ENCODE measurements at places on chromosomes 11 and 22.

- peak; percentile 88 for DNase-seq
Measured at GRCh38 chr22:30301995-30302809, 12.9 kb upstream of the CASTOR1 start.

DNA sequence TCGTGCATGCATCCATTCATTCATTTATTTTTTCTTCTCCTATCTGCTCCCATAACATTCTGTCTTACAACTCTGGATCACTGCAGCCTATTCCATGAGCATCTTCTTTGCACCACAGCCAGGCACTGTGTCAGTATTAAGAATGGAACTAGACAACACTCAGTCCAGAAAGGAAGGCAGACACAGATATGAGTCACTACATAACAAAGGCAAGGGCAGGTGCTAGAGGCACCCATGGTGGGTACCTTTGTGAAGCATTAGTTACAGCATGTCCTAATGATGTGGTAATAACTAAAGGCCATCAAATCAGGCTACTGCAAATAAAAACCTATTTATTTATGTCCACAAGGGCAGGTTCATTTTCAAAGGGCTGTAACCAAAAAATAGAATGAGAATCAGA lies 28.1 kb downstream of the TENM4 start:
- no peak for DNase-seq

DNA sequence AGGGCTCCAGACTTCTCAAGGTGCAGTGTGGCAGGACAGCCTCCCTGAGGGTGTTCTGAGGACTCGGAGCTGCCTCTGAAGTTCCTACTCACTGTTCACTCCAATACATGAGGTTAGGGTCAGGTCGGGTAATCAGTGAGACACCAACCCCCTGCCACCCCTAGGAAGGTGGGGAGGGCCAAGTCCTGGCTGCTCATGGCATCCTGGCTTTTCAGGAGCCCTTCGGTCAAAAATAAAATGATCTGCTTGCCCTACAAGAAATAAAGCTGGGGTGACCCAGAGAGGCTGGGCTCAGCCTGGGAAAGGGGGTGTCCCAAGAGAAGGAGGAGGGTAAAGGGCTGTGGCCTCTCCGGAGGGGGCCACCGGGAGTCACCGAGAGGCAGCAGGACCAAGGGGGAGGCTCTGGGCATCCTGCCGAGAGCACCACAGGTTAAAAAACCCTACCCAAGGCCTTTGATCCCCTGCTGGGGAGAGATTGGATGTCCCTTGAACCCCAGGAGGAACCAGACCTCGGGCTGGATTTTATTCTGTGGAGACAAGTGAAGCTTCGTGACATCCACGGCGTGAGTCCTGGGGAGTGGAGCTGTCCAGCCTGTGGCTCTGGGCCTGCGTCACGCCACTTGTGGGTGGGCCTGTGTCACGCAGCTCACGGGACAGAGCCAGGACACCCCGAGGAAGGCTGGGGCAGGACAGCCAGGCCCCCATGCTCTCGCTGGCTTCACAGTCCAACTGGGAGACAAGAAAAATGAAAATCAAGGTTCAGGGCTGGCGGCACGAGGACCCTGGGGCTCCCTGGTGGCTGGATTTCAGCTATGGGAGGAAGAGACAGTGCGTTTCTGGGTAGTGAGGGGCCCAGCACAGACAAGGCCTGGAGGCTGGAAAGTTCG lies 102.2 kb upstream of the FGF3 start:
- DNase-seq: no peak

DNA sequence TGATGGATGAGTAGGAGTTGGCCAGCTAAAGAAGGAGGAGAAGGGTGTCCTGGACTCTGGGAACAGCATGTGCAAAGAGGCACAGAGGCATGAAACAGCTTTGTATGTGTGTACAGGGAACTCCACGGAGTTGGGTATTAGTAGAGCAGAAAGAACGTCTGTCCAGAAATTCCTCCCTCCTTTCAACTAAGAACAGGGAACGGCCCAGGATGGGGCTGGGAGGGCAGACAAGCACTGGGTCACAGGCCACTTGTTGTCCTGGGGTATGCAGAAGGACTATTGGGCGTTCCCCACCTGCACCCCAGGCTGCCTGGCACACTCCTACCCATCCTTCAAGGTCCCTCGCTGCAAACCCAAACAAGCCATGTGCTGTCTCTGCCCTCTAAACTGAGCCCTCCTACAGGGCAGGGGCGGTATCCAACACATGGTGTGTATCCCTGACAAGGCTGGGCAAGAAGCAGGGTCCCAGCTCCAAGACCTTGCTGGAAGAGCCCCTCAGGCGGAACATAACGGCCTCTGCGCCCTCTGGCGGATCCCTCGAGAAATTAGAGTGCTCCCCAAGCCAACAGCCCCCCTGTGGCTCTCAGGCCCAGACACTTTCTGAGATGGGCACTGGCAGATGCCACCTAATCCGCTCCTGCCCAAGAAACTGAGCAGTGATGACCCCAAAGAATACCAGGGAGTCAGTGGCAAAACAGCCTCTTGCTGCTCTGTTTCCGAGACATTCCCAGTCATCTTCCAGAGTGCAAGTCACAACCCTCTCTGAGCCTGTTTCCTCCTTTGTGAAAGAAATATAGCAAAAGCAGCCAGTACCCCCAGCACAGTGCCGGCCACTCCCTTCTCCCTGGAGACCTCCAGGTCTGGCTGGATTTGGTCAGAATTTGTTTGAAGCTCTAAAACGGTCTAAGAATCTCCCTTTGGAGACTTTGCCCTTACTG lies 1.6 kb upstream of the ELFN2 start:
- DNase-seq: peak; percentile 76

DNA sequence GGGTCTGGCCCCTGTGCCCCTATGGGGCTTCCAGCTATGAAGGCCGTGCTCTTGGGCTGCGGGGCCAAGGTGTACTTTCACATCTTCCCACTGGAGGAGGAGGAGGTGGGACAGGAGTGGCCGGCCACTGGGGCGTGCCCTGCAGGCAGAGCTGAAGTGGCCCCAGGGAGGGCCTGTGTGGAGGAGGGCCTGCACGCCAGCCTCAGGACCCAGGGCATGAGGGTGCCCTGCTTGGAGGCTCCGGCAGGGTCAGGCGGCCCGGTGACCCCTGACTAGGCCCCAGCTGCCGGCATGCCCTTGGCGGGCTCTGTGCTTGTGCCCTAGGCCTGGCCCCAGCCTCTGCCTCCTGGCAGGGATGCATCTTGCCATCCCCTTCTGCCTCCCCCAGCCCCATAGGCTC lies 5.2 kb downstream of the PRR5 start:
- DNase-seq: no peak

GRCh38 chr11:61679296-61679695 lies 895 bp upstream of the DAGLA start:
- no peak for DNase-seq

DNA sequence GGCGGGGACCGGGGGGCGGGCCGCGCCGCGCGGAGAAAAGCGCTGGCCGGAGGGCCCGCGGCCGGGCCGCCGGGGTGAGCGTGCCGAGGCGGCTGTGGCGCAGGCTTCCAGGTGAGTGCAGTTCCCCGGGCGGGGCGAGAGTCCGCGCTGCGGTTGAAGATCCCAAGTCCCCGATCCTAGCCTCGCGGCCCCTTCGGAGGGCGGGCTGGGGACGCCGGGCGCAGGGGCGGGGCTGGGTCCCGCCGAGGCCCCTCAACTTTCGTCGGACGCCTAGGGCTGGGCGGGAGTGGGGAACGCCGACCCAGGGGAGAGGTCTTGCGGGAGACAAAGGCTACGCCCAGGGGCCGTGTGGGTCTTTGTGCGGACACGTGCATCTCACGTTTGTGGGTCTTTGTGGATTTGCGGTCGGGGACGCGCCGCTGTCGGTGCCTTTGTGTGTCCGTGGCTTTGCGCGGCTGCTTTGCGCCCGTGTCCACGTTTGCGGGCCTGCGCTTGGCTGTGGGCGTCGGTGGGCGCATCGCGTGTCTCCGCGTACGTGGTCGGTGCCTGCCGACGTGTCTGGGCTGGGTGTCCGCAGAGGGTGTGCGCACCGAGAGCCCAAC lies at the start of gene TSKU:
TSS of gene TSKU (plus strand) at position 63 of the 602 bp plus-strand sequence. CDS start 12,261 bp downstream, outside the sequence.
- DNase-seq: no peak

DNA sequence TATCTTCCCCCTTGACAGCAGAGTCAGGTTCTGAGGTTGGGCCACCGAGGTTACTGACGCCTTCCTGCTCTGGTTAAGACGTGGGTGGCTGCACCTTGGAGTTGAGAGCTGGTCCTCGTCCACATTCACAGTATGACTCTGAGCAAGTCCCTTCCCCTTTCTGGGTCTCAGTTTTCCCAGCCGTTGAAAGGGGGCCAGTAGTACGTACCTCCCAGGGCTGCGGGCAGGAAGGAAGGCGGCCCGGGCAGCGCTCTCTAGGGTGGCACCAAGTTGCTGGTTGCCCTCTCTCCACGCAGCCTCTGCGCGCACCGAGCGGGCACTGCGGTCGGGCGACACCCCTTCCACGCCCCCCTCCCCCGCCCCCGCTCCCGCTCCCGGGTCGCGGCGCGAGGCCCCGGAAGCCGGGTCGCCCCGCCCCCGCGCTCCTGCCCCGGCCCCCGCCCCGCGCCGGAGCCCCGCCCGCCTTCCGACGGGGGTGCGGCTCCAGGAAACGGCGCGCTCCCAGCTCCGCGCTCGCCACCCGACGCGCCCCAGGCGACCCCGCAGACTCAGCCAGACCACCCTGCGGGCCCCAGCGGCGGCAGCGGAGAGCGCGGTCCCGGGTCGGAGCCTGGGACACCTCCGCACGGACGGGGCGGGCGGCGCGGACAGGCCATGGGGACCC lies at the start of gene EHBP1L1:
TSS of gene EHBP1L1 (plus strand) at position 486 of the 664 bp plus-strand sequence. CDS start 250 bp downstream, outside the sequence.
- DNase-seq: peak; percentile 71

DNA sequence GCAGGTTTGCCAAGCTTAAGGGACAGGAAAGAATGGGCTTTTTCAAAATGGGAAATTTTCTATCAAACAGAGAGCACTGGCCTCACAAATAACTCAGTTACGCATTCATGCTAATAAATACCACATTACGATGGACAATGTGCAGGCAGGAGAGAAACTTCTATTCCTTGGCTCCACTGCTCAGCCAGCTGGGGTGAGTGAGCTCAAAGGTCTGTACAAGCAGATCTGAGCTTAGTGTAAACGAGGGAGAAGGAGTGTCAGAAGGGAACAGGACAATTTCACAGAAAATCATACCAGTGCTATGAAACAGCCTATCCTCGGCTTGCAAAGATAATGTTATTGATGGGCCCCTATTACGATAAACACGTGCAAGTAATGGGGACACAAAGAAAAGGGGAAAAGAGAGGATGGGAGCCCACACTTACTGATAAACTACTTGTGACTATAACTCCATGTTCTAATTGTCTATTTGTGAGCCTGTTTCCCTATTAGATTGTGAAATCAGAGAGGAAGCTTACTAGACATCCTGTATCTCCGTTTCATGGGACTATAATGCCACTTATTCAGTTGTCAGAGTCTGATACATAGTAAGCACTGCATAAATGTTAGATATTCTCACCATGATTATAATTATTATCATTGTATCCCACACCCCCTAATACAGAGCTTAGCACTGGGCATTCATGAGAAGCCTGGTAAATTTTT lies 46.3 kb downstream of the AMOTL1 start:
- DNase-seq: no peak

DNA sequence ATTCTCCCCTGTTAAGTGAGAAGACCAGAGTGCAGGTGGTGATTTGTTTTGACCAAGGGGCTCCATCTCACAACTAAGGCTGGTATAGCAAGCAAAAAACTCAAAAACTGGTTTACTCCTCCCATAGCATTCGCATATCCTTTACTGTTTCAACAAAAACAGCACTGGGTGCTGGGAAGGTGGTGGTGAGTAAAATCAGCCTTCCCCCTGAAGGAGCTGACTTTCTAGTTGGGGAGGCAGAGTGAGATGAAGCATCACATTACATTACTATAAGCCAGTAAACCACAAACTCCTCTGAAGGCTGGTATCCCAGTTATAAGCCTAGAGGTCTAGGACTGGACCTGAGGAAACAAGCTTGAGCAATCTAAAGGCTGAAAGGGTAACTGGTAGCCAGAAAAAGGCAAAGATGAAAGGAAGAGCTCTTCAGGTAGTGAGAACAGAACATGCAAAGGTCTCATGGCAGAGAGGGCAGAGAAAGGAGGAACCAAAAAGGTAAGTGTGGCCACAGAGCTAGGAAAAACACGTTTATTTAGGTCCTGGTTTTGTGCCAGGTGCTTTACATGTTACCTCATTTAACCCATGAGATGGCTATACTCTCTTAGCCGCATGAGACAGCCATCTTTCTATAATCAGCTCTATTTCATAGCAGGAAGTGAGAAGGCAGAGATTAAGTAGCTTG lies 22.3 kb downstream of the TMEM123 start:
- no peak for DNase-seq

DNA sequence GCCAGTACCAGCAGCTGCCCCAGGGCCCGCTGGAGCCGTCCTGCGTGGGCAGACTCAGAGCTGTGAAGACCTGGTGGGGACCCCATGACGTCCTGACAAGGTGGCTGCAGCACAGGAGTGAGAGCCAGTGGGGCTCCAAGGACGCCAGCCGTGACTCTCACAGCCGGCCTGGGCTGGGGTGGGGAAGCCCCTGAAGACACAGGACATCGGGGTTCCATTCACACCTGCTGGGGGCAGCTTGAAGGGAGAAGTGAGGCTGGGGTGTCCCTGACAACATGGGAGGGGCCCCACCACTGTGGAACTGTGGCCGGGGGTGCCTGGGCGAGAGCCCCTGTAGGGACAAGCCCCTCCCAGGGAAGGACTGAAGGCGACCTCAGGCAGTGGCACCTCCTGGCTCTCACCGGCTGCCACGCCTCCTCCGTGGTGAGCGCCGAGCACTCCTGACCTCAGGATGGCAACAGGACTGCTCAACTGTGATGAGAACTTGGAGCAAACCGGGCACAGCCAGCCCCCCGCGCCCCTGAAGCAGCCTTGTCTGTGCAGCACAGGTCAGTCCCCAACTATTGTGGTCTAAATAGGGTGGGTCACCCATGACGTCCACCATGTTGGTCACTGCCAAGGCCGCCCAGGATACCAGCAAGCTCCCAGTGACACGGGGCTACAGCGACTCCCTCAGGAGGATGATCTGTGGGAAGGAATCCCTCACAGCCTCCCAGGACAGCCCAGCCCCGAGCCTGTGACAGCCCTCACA lies 22.7 kb upstream of the IL17REL start:
- DNase-seq: no peak

DNA sequence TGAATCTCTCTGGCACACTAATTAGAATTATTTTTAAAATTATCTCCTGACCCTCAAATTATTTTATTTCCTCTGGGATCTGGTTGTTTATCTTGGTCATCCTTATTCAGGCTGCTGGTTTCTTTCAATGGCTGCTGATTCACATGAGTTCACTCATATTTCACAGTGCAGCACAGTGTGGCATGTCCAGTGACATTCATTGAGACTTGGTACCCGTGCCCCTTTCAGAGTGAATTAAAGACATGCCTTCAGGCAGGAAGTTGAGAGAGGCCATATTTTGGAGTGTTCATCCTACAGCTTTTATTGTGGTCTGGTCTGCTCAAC lies 13.5 kb downstream of the DCPS start:
- DNase-seq: no peak
